Bladder microvascular endothelial cell (primary cell): ENCODE measurements at places on chromosomes 6 and 20. TPM values are rescaled to one million over a fixed set of nuclear protein-coding genes. Genes with fewer than 3 reads are reported as not detected.

Gene APOBEC2
- not detected in 2 replicates for total RNA-seq

Gene OARD1
- 7.0 and 12.4 TPM in 2 replicates for total RNA-seq

Gene DYNLT2
- total RNA-seq = 0.81 and 0.88 TPM in 2 replicates

Gene NKX2-2
- total RNA-seq = not detected in 2 replicates

Gene PRSS16
- total RNA-seq = not detected in 2 replicates

Gene RBPJL
- not detected in 2 replicates for total RNA-seq

Gene DTD1
- total RNA-seq = 45.4 and 66.1 TPM in 2 replicates

Gene SAMD5
- 0.65 and 0.69 TPM in 2 replicates for total RNA-seq

Gene WFDC10B
- not detected in 2 replicates for total RNA-seq

Gene TRIM26
- total RNA-seq = 19.8 and 32.6 TPM in 2 replicates
